Frontal cortex (tissue), 4 donors: ENCODE measurements at places on chromosomes 5 and 9. TPM values are rescaled to one million over a fixed set of nuclear protein-coding genes. Genes with fewer than 3 reads are reported as not detected.

The NPR3 gene
- total RNA-seq: 19.2 TPM

The GABRA6 gene
- total RNA-seq: under 0.01 TPM

The SHROOM1 gene
- 0.82 TPM for total RNA-seq

The LRRC14B gene
- total RNA-seq: 1.2 TPM

The SPAAR gene
- 0.41 TPM for total RNA-seq

The TAF11L5 gene
- not detected for total RNA-seq

The FBXW2 gene
- total RNA-seq: 39.9 TPM

The TXNDC8 gene
- total RNA-seq: not detected

GRCh38 chr5:89556215-89556913 is 673.4 kb upstream of the MEF2C start:
- no peak for DNase-seq

DNA sequence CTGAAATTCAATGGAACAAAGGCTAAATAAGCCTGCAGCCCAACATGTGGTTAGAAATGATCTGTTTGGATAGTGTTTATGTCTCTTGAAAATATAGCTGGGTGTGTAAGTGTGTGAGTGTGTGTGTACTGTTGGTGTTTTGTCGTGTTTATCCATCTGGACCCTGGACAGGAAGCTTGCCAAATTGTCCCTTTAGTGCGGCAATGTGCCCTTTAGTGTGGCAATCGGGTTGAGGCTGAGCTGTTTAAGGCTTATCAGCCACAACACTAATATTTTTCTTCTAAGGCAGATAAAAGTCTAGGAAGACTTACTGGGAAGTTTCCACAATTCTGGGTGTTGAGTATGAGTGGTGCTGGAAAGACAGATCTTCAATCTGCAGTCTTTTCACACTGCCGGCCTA is 180.2 kb downstream of the YTHDC2 start:
- no peak for DNase-seq

DNA sequence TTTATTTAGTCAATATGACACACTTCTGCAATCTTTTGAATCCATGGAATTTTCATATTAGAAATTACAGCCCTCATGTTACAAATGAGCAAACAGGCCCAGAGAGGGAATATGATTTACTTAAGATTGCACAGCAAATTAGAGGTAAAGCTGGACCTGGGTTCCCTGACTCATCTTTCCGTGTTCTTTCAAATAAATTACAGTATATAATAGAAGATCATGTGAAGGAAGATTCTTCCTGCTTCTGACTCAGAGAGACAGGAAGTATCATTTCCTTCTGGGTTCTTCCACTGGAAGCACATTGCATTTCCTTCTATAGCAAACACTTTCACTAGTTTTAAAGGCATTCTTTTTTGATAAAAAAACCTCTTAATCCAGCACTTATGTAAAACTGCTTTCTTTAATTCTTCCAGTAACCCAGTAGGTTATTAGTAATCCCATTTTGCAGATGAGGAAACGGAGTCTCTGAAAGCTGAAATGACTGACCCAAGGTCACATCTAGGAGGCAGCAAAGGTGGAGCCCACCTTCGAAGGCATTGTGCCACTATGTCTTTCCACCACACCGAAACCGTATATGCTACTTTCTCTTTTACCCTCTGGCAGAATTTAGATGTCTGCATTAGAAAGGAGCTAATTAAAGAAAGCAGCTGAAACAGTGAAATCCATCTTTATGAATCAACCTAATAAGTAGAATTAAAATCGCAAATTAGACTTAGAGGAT is 566.7 kb upstream of the KLF4 start:
- DNase-seq: no peak

DNA sequence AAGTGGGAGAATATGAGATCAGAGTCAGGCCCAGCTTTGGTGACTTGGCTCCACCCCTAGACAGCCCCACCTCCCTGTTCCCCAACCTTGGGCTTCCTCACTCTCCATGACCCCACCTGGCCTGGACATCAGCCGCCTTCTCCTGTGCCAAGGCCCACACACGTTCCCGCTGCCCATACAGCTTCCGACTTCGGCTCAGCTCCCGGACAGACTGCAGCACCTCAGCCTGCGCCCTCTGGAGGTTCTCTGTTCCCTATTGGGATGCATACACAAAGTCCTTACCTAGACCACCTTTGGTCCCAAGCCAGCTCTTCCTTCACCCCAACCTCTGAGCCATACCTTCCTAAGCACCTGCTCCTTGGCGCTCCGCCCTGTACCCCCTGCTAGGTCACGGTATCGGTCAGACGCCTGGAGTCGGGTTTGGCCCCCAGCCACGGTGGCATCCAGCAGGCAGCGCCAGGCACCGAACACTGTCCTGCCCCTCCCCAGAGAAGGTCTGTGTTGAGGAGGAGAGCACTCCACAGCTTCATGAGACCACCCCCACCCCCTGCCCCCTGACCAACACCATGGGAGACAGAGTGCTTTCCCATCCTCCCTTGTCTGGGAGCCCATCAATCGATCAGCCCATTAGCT is 2.0 kb downstream of the FCHSD1 start:
- DNase-seq: no peak

DNA sequence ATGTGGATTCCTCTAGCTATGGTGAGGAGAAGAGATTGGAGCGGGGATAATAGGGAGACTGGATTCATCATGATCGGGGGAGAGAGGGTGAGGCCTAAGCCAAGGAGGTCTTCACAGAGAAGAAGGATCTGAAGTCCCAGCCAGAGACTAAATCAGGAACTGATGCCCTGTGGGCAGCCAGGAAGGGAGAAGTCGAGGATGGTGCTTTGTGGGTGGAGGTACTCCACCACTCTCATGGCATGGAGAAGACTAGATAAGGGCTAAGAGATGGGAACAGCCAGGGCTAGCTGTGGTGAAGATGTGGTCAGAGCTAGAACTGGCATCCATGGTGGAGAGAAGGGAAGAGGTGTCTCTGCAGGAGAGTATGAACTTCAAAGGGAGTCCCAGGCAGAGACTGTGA is 3.0 kb upstream of the RGS14 start:
- no peak for DNase-seq

DNA sequence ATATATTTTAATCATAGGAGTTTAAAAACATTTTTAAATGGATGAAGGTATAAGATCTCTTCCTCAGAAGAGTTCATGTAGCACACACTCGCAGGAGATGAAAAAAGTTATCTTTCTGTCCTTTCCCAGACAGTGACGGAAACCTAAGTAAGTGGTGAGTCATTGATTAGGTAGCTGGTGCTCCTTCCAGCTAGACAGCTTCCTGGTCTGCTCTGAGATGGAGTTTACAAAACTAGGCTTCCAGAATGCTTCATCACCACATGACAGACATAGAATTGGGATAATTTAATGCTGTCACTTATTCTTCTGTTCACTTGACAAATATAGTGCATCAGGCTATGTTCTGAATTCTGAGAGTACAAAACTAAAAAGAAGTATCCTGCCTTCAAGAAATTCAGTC is 2393.0 kb upstream of the C9orf72 start:
- no peak for DNase-seq

GRCh38 chr9:35736201-35736633 is 3.8 kb downstream of the CREB3 start:
- DNase-seq: no peak

DNA sequence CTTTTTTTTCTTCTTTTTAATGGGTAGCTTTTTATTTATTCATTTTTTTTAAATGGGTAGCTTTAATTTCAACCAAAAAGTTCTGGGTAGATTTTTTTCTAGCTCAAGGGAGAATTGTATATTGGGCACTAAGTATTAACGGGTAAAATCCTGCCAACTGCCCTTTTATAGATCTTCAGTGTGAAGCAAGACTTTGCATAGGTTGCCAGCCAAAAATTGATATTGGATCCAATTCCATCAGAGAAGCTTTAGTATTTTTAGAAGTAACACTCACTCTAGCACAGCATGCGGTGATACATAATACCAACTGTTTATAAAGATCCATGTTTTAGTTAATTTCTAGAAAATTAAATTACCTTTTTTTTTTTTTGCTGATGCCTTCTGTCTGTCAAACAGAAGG is 49.8 kb downstream of the SH3GL2 start:
- DNase-seq: no peak

DNA sequence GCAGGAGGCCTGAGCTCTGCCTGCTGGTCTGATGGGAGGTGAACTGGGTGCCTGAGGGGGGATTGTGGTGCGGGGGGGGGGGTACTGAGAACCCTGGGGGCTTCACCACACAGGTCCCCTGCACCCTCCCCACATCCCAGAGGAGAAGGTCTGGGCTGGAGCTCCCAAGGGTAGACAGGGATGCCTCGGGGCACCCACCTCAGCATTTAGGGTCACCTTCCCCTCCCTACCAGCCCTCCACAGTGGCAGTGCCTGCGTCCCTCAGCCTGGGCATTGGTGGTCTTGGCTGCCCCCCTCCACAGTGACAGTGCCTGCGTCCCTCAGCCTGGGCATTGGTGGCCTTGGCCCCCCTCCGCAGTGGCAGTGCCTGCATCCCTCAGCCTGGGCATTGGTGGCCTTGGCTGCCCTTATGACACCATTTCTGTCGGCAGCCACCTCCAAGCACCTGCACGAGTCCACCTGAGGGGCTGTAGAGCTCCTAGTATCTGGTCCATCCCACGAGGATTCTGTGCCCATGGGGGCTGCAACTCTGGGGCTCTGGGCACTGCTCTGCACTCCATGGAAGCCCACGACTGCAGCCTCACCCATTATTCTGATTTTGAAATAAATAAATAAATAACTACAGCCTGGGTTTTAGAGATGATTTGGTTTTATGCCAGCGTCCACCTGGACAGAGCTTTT is 21.5 kb downstream of the NKD2 start:
- DNase-seq: no peak

DNA sequence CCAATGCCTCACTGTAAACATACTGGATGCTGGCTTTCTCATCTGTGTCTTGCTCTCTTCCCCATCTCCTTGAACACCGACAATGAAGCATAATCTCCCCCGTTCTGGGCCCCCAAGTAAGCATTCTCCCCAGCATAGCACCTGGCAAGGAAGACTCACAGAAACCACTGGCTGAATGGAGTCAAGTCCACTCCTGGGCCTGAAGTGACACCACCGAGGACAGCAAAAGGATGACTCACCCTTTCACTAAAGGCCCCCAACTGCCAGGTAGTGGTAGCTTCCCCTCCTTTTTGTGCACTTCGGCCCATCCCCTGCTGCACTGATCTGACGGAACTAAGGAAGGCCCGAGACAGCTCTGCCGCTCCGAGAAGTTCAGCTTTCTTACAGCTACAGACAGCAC is 9.4 kb downstream of the VDAC1 start:
- DNase-seq: no peak

DNA sequence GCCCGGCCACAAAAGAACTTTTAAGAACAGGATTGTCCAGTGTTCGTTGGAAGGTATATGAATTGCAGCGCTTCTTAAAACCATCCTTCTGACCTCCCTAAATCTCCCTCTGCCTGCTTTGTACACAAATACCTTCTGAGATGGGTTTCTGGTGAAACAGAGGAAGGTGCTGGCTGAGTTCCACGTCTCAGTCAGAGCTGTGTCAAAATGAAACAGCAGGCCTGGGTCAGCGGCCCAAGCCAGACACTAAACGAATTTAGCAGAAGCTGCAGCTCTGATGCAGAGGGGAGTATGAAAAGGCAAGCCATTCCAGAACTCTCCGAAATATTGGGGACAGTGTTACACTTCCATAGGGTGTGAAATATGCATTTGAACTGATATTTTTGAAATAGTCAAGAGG is 37.8 kb upstream of the CRB2 start:
- DNase-seq: no peak

DNA sequence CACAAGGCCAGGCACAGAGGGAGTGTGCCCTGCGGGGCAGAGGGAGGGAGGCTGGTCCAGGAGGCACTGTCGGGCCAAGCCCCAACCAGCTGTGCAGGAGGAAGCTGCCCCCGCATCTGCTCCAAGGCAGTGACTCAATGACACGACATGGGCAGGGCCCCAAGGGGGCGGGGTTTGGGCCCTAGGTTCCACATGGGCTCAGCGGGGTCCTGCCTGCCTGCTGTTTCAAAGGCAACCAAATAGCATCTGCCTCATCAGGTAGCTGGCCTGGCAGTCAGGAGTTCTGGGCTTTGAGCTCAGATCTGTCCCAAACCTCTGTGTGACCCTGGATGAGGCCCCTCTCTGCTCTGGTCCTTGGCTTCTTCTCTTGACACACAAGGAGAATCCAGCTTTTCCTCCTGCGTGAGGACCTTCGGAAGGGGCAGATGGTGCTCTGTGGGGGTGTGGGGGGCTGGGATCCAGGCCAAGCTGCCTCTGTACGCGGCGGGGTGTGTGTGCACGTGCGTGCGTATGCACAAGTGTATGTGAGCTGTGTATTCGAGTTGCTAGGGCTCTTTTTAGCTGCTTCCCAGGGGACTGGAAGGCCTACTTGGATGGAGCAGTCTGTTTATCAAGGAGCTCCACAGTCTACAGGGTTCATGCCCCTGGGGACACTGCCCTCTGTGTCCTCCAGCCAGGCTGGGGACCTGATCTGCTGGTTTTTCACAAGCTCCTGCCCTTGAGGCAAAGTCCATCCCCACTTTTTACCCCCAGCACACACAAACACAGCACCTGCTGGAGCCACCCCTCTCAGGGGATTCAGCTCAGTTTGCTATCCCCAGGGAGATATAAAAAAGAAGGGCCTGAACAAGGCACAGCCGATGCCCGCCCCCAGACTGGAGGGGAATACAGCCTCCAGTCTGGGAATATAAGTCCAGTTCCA is 138.9 kb downstream of the RGS3 start:
- peak; percentile 60 for DNase-seq

DNA sequence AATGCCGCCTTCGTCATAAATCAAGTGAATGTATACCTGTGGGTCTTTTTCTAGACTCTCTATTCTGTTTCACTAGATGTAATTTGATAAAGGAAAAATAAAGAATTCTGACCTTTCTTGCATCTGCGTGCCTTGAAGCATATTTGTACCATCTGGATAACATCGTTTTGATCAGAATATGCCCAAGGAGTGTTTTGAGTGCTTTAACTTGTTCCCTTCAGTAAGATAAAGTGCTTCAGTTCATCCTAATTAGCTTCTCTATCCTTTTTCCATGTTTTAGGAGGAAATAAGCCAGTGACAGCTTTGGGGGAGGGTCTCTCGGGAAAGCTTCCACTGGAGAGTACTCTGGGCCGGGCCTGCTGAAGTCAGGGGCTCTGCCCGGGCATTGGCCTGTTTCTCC is 113.5 kb upstream of the DAP start:
- no peak for DNase-seq

DNA sequence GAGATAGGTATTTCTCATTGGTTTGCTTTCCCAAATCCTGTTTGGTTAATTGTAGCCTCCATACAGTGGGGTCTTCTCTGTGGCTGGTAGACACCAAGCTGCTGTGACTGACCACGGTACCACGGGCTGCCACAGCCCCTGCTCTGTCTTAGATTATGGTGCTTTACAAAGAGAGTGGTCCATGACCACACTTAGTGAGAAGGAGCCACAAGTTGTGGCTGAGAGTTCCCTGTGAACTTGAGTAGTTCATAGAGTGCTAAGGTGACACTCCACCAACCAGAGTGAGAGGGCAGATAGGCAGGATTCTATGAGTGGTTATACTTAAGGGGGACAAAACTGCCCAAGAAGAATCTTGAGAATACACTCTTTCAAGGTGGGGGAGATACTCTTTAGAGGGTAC is 25.8 kb upstream of the ZBTB34 start:
- no peak for DNase-seq

DNA sequence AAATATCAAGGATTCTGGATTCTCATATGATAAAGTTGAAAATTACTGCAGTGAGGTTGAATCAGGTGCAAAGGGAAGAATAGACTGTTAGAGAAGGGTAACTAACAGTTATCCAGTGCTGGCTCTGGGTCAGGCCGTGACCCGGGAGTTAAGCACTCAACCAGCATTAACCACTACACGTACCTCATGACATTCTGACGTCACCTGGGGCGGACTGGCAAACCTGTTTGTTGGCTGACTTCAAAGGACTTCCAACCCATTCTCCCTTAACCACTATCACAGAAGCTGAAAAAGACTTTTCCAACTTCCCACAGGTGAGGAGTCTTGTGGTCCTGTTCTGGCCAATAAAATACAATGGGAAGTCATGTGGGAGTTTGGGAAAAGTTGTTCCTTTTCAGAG is 268.9 kb downstream of the ENC1 start:
- DNase-seq: no peak
